ENCODE measurements at places on chromosomes 1 and 21.

DNA sequence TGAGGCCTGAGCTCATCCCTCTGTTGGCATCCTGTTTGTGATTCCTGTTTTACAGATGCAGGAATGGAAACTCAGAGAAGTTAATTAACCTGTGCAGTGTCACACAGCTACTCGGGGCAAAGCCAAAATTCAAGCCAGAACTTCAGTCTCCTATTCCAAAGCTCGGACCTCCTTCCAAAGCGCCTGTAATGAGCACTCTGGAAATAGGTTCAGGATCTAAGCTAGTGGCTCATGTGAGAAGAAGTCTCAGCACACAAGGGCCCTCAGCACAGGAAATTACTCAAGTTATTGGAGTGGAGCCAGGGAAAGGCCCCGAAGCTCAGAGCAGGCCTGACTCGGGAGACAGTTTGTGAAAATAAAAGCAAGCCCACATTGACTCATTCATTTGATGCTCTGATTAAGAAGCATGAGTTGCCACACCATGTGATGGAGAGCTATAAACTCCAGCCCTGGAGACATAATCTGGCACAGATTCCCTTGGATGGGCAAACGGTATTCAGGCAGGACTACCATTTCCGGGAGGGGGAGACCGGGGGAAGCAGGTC, 50.6 kb upstream of the LYST start:
- no peak overlapping the region for H3K4me3 ChIP-seq
- H3K27ac ChIP-seq, result peak overlapping the region; percentile 71
- H3K27me3 ChIP-seq, result no peaks in the 10 kb centered on the region

- H3K27me3 ChIP-seq, result no peaks in the 10 kb centered on the region
- no peaks in the 10 kb centered on the region for H3K36me3 ChIP-seq
- H3K4me1 ChIP-seq, result no peaks in the 10 kb centered on the region
- H3K4me3 ChIP-seq, result no peak overlapping the region
Observed at GRCh38 chr1:73761559-73761958, 436.4 kb downstream of the LRRIQ3 start.

DNA sequence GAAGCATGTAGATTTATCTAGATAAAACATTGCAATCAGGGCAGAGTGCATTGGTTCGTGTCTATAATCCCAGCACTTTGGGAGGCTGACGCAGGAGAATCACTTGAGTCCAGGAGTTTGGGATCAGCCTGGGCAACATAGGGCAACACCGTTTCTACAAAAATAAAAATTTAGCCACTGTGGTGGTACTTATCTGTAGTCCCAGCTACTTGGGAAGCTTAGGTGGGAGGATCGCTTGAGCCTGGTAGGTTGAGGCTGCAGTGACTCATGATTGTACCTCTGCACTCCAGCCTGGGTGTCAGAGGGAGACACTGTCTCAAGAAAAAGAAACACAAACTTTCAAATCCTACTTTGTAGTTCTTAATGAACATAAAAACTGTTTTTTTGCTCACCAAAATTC, 64.2 kb upstream of the RCC1 start:
- no peaks in the 10 kb centered on the region for H3K4me1 ChIP-seq
- no peak for DNase-seq
- H3K36me3 ChIP-seq, result no peaks in the 10 kb centered on the region
- H3K4me3 ChIP-seq, result no peak overlapping the region
- H3K27me3 ChIP-seq, result no peaks in the 10 kb centered on the region
- no peak overlapping the region for H3K27ac ChIP-seq

- no peaks in the 10 kb centered on the region for H3K27me3 ChIP-seq
- DNase-seq, result peak; percentile 39
- H3K4me3 ChIP-seq, result no peak overlapping the region
- H3K27ac ChIP-seq, result peak overlapping the region; percentile 35
- H3K4me1 ChIP-seq, result peaks cover 16% of the 10 kb centered on the region
Observed at GRCh38 chr1:111705841-111706240, 33.4 kb downstream of the INKA2 start.

DNA sequence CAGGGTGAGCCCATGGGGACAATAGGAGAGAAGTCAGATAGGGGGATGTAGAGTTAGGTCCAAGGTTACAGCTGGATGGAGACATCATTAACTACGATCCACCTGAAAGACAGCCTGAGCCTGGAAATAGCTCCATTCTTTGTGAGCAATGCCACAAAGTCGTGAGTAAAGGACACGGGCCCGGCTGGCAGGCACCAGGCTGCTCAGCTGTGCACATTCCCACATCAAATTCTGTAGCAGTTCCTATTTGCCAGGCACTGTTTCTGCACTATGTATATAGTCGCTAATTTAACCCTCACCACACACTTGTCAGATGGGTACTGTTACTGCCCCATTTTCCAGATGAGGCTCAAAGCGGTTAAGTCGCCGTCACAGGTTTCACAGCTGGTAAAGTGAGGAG, 338.0 kb upstream of the KAZN start:
- no peaks in the 10 kb centered on the region for H3K4me1 ChIP-seq
- H3K27me3 ChIP-seq, result no peaks in the 10 kb centered on the region
- DNase-seq, result no peak
- no peaks in the 10 kb centered on the region for H3K36me3 ChIP-seq
- H3K4me3 ChIP-seq, result no peak overlapping the region

DNA sequence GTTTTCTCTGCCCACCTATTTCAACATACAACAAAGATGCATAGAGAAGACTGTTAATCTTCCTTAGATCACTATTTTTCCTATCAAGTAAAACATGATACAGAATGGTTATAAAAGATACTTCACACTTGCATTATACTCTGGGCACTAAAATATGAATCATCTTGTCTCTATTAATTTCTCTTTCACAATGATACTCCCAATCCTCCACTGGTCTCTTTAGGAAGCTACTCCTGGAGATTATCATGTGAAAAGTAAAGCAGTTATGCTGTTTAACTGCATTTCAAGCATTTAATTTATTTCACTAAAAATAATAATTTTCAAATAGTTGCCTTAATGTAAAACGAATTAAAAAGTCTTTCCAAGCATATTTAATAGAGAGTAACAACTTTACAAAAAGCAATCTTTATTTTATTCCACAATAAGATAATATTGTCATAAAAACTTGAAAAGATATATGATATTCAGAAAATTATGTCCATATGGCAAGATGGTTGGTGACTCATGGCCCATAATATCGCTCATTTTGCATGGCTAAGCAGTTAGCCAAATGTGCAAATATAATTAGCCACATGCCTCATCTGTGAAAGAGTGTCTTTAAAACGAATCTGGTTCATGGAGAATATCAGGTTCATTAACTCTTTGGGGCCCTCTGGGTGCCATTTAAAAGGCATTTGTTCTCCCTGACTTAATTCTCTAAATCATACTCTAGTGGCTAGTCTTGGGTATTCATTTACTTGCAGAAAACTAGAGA, 1569.0 kb upstream of the B3GALT2 start:
- no peaks in the 10 kb centered on the region for H3K27me3 ChIP-seq
- DNase-seq, result peak; percentile 48
- no peaks in the 10 kb centered on the region for H3K4me1 ChIP-seq
- no peak overlapping the region for H3K27ac ChIP-seq
